Esophagus squamous epithelium (tissue), 5 donors: ENCODE measurements at places on chromosomes 11 and 22.

- DNase-seq, result no peak
Observed at GRCh38 chr11:45924036-45924915, 1.8 kb downstream of the LARGE2 start.

- DNase-seq, result no peak
Observed at GRCh38 chr11:113814181-113814580, 34.6 kb downstream of the CLDN25 start.

DNA sequence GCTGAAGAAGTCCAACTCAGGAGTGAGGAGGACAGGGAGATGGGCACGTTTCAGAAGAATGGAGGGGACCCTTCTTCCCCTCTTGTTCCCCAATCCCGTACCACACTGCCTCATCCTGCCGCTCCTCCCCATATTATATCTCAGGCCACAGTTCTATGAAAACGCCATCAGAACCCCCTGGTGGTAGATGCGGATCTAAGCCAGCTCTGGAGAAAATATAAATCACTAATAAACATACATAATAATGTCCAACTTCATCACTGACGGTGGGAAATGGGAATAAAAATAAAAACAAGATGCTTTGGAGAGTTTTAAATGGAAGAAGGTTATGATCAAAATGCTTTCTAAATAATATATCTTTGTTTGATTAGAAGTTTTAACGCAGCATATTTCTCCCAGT is 400.3 kb downstream of the CADM1 start:
- DNase-seq, result no peak

- DNase-seq, result no peak
Observed at GRCh38 chr11:75654314-75654713, 14.5 kb downstream of the MAP6 start.

- no peak for DNase-seq
Observed at GRCh38 chr11:116993599-116993998, 104.6 kb downstream of the SIK3 start.

GRCh38 chr22:38718414-38718813 is 12.7 kb downstream of the GTPBP1 start:
- DNase-seq, result no peak

GRCh38 chr11:11588243-11588642 is 33.6 kb downstream of the GALNT18 start:
- DNase-seq, result no peak

DNA sequence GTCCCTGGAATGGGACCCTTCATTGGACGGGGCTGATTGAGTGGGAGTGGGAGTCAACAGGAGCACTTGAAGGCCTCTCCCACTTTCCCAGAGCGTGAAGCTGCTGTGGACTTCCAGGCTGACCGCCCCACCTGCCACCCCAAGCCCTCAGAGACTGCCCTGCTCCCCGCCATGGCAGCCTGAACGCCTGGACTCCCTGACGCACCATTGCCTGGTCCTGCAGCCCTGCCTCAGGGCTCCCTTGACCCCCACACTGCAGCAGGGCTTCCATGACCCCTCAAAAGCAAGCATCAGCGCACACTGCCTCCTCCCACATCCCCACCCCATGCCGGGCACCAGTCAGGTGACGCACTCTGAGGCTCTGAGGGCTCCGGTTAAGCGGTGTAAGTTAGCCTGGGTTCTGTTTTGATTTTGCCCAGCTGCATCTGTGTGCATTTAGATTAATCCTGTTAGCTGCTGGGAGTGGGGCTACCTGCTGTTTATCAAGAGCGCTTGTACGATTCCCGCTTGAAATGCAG is 39.4 kb downstream of the TRIM29 start:
- no peak for DNase-seq

DNA sequence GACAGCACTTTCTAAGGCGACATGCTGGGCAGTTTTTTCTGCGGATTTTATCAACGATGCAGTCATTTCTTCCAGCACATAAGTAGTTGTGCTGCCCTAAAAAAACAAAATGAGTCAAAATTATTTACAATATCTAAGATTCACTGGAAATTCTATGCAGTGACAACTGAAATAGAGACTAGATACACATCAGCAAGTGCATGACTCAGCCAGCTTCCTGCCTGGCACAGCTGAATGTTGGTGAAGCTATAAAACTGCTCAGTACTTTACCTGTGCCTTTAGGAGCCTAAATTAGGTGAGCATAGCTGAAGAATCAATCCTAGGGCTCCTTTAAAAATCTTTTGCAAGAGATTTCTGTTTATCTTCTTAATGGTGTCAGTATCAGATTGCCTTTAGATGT is 37.8 kb downstream of the PGR start:
- no peak for DNase-seq

- no peak for DNase-seq
Observed at GRCh38 chr11:117282956-117283355, 8.2 kb upstream of the BACE1-AS start.

DNA sequence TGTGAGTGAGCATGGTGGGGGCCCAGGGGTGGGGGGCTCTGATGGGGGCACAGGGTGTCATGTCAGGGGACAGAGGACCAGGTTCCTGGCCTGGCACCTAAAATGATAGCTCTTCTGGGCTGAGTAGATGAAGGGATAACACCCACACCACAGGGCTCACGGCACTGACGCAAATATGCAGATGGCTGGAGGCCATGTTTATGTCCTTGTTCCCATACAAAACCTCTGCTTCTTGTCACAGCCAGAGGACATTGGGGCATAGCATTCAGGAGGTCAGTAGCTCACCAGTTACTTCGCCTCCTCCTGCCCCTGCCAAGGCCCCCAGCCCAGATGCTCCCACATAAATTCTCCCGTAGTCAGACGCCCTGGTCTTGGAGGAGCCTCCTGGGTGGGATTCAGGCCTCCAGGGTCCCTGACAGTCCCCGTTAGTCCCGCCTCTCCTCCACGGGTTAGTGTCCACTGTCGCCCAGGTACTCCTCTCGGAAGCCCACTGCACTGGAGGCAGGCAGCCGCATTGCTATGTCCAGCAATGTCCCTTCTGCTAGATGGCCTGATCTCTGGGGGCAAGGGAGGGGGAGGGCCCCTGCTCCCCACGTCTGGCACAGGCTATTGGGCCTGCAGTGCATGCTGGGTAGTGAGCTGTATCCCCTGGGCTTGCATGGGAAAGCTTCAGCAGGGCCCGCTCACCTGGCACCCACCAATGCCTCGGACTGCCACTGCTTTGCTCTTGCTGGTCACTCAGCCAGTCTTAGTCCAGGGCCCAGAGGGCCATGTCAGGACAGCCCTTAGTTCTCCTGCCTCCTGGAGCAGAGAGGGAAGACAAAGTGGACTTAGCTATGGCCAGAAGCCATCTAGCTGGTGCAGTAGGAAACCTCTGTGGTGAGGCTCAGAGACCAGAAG is 75.6 kb upstream of the MYOD1 start:
- no peak for DNase-seq
